ENCODE measurements at places on chromosomes 16 and 17.

DNA sequence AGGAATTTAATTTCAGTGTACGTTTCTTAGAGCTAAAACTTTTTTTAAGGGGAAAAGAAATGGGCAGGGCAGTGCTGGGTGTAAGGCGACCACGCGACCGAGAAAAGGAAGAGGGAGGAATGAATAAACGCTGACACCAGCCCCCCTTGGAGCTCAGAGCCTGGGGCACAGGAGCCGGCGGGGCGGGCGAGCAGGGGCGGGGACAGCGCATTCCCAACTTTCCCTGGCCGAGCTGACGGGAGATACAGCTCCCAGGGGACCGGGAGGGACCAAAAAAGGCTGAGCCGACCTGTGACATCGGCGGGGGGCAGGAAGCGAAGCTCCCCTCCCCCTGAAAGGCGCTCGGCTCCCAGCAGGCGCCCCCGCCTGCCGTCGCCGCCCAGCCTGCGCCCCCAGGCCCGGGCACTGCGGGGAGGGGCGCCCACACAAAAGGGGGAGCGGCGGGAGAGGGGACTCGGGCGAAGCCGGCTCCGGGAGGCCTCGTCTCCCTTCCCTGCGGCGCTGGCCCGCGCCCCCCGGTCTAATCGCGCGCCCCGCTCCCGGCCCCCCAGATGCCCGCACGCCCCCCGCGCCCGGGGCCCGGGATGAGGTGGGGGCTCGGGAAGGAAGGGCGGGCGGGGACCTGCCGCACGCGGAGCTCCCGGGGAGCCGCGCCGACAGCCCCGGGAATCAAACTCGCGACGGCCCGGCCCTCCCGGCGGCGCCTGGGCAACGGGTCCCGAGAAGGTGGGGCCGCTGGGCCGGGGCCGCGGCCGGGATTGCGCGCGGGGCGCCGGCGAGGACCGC, 622 bp downstream of the CUEDC1 start:
- DNase-seq, result peak; percentile 86

DNA sequence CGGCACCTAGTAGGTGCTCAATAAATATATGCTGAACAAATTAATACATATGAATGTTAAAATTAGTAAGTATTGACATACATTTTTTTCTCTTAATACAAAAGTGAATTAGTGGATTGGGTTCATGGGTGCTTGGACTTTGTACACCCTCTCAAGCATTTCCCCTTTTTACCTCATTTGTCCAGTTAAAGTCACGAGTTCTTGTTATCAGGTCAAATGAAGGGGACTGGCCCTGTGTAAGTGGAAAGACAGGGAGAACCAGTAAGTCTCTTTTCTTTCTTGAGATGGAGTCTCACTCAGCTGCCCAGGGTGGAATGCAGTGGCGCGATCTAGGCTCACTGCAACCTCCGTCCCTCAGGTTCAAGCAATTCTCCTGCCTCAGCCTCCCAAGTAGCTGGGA, 13.7 kb upstream of the RANGRF start:
- no peak for DNase-seq

- no peak for DNase-seq
Measured at GRCh38 chr17:5416901-5417300, 2.6 kb downstream of the NUP88 start.

- no peak for DNase-seq
Measured at GRCh38 chr17:69424287-69425041, 10.0 kb downstream of the MAP2K6 start.

DNA sequence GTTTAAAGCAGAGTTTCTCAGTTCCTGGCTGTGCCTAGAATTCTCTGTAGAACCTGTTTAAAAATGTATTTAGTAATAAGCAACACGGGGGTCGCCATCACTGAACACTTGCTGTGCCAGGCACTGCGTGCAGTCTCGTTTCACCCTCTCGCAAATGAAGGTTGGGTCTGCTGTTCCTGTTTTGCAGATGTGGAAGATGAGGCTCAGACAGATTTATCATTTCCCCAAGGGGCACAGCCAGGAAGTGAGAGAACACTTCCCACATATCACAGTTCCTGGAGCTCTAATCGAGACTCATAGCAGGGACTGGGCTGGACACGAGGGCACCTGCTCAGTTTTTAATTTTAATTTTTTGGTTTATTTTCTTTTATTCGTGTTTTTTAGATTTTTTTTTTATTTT, 122.7 kb downstream of the ABCC6 start:
- no peak for DNase-seq

DNA sequence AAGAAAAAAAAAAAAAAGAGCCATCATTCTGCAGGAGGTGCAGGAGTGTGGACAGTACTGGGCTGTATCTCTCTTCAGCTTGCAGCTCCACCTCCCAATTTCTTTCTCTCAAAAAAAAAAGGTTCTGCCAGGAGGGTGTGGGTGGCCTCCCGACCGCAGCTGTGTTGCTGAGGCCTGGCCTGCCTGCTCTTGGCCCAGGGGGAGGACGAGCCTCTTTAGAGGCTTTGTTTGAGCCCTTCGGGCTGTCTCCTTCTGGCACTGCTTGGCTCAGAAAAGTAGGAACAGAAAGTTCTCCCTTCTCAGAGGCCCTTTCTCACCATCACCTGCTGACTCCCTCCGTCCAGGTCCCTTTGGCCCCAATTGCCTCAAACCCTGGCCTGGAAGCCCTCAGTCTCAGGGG, 22.2 kb upstream of the C17orf107 start:
- no peak for DNase-seq

- no peak for DNase-seq
Measured at GRCh38 chr16:4345836-4346781, 5.0 kb downstream of the PAM16 start.

- no peak for DNase-seq
Measured at GRCh38 chr16:10678655-10679054, 16.1 kb downstream of the TEKT5 start.

GRCh38 chr17:77594416-77595209, 363.9 kb upstream of the TNRC6C start:
- peak; percentile 24 for DNase-seq

- no peak for DNase-seq
Measured at GRCh38 chr16:81311762-81312161, 3.0 kb upstream of the GAN start.

Data from H9 (cell line).